Hematopoietic multipotent progenitor cell treated with erythropoietin and hydrocortisone succinate and interleukin-3 and kit ligand, for 8 days (in vitro differentiated cells): ENCODE measurements at places on chromosomes 6 and 20.

DNA sequence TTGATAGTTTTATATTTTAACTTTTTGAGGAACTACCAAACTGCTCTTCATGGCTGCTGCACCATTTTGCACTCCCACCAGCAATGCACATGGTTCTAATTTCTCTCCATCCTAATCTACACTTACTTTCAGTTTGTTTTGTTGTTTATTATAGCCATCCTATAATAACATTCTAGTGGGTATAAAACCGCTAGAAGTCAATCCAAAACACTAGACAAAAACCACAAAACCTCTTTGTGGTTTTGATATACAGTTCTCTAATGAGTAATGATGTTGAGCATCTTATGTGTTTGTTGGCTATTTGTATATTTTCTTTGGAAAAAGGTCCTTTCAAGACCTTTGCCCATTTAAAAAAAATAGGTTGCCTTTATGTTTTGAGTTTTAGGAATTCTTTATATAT is 5.6 kb downstream of the RPP21 start:
- DNase-seq, result no peak

GRCh38 chr20:31785089-31785488 is 34.1 kb upstream of the MYLK2 start:
- DNase-seq, result no peak

DNA sequence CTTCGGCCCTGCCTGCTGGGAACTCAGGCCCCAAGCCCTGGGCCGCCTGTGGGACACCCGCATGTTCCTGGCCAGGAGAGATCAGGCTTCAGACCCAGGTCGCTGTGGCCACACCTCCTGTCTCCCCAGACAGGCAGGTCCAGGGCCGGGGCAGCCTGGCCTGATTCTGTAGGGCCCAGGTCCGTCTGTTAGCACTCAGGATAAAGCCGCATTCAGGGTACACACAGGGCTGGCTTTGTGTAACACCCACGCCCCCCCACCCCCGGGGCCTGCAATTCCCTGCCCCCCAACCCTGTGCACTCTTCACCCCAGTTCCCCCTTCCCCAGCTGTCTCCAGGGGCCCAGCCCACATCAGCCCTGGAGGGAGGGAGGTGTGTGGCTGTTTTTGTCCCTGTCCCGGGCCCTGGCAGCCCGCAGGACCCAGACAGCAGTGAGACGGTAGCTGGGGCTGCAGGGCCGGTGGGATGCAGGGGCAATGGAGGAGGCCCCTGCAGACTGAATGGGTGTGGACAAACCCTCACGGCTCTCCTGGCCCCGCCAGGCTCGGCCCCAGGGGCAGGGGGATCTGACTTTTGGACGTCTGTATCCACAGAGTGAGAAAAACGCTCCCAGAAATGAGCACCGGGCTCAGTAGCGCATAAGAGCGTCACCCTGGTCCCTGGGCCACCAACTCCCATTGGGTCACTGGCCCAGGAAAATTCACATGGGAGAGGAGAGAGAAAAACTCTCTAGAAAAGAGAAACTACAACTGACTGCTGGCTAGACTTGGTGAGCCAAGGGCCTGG is 42.4 kb upstream of the ZBP1 start:
- no peak for DNase-seq

GRCh38 chr6:101146389-101146788 is 247.1 kb upstream of the GRIK2 start:
- DNase-seq, result no peak
